ENCODE measurements at places on chromosomes 13 and 19.

GRCh38 chr13:47803131-47803530 is 197.9 kb downstream of the SUCLA2 start:
- no peak for DNase-seq

GRCh38 chr19:6577476-6578125 is 13.3 kb downstream of the CD70 start:
- no peak for DNase-seq

DNA sequence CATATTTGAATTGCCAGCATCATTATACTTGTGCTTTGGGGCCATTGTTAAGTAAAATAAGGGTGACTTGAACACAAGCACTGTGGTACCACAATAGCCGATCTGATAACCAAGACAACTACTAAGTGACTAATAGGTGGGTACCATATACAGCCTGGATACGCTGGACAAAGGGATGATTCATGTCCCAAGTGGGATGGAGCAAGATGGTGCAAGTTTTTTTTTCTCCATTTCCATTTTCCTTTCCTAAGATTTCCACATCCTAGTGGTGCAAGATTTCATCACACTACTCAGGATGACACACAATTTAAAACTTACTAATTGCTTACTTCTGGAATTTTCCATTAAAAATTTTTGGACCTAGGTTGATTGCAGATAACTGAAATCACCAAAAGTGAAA is 15.1 kb downstream of the BRCA2 start:
- no peak for DNase-seq

GRCh38 chr13:92734545-92734944 is 492.1 kb upstream of the GPC6 start:
- no peak for DNase-seq

DNA sequence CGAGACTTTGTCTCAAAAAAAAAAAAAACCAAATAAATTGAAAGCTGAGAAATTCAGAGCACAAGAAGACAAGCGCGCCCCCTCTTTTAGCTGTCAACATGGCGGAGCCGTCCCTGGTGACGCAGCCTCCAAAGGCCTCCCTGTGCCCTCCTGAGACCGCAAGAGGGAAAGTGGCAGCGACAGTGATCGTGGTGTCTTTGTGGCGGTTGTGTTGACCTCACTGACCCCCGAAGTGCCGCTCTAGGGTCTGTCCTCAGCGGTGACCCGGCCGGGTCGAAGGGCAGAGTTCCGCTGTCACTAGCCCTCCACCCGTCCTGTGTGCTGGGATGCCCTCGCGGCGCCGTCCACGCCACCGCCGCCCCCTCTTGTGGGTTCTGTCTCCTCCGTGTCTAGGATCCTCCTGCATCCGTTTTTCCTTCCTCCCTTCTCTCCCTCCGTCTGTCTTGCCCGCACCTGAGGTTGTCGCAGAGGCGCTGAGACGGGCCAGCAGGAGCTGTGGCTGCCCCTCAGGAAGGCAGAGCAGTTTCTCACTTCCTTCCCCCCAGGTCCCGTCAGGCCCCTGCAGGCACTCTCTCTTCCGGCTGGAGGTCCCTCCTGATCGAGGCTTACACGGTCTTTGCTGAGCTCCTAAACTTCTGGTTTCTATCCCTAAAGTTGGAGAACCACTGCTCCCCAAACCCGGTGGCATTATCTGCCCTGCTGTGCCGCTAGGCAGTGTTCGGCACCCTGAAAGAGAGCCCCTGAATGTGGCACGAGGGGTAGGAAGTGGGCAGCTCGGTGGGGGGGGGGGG is 7.2 kb downstream of the UHRF1 start:
- DNase-seq = no peak

DNA sequence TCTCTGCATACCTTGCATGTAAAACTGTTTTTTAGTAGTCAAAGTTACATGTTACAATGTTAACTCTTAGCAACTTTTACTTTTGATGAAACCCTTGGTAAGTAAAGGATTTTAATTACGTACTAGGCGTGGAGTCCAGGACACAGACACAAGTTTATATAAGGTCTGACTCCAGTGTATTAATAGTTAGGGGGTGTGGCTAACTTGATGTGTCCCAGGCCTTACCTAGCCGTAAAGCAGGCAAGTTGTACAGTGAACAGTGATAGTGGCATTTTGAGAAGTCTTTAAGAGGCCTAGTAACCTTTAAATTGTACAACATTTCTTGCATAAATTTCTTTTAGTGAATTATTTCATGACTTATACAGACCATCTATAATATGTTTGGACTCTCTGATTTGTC is 5.9 kb downstream of the ZNF714 start:
- DNase-seq = no peak

GRCh38 chr13:65292488-65292901 is 1937.6 kb downstream of the PCDH9 start:
- DNase-seq = no peak

DNA sequence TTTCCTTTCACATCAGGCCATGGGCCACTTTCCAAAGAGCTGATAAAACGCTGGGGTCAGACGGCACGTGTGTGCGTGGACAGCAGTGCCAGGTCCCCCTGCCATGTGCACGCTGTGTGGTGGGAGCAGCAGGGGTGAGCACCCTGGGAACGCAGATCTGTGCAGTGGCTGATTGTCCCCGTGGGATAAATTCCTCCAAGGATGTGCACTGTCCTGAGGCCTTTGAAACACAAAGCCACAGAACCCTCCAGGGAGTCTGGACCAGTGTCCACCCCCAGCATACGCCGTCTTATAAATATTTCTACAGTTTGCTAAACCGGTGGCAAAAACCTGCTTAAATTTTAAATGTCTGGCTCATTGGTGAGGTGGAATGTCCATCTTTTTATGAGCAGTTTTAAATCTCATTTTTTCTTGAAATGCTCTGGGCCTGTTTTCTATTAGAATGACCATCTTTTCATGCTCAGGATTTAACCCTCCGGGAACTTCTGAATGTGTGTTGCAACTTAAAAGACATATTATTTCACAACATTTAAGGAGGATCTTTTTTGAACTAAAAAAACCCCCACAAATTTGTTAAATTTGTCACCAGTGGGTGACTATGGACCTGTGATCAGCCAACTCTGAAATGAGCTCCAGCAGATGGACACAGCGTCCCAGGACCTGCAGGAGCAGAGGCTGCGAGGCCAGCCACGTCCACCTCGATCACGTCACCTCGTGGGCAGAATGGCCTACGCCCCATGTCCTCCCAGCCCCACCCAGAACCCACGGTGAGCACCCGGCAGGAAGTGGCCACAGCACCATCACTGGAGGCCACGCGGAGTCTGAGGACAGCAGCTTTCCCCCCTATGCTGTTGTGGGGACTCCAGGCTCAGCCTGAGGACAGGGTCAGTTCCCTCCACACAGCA is 68.6 kb downstream of the RASA3 start:
- no peak for DNase-seq

DNA sequence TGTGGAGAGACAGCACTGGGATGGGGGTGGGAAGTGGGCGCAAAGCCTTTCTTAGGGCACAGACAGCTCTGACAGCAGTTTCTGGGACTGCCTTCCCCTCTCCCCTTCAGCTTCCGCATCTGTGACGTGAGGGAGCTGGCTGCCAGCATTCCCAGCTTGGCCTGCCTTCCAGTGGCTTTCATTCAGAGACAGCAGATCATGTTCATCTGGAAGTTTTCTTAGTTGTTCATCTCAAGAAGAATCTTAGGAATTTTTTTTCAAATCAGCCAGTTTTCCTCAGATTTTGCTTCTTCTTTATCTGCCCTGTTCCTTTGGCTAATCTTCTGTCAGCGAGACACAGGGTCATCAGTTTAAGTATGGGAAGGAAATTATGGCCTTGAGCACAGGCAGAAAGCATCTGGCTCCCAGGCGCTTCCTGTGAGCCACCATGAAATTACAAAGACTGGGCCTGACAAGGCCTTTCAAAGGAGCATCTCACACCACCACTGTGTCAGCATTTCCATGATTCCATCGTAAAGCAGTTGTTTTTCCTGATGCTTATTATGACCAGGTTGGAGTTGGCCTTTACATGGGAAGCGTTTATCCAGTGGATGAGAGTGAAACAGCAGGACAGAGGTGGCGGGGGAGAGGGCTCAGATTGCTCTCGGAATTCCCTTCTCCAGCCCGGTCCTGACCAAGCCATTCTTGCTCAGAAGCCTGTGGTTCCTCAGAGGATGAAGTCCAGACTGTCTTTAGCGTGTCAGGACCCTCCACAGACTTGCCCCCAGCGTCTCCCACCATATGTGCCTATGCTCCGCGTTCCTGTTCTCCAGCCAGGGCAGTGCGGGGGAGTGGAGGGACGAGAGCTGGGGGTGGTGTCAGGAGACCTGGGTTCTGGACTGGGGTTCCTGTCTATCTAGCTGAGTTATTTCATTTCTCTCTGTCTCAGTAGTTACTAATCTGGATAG is 43.6 kb downstream of the ARHGAP35 start:
- DNase-seq = no peak

DNA sequence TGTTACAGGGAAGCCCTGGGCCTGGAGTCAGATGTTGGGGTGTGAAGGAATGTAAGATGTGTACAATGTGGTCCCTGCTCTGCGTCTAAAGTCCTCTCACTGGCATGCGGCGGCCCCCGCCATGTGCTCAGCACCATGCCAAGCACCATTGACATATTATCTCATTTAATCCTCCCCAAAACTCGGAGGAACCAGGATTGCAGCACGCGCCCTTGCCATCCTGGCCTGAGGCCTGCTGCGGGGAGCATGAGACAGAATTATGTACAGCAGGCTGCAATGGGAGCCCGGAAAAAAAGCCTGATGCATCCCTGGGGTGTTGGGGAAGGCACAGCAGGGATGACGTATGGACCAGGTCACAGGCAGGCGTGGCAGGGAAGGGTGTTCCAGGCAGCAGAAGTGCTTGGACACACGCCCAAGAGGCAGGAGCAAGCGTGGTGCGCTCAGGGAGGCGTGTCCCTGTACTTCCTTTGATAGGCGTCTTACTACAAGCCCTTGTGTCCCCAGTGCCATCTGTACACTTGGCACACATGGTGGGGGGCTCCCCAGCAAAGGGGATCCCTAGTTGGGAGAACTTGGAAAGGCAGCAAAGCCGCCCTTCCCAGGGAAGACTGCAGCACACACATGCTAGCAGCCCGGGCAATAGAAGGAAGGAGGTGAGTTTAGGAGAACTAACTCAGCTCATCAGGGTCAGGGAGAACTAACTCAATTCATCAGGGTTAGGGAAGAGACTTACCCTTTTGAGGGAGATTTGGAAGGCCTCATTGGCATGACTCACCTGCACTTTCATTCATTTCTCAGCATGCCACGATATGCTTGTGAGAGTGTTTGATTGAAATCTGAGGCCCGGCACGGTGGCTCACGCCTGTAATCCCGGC is 3.4 kb downstream of the EVI5L start:
- no peak for DNase-seq

DNA sequence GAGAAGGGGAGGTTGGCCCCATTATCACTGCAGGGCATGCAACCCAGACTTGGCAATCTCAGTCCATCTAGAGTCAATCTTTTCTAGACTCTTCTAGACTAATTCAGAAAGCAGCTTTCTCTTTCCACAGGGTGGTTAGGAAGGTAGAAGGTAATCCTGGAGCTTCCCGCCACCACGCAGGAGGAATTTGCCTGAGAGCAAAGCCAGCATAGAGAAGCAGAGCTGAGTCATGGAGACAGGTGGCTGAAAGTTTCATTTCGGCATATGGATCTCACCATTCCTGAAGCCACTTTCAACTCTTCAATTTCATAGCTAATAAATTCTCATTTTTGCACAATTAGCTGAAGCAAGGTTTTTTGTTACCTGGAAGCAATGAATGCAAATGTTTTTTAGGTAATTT is 29.0 kb upstream of the FFAR2 start:
- DNase-seq = no peak

GRCh38 chr13:110307767-110308655 is 927 bp downstream of the COL4A2 start:
- no peak for DNase-seq

DNA sequence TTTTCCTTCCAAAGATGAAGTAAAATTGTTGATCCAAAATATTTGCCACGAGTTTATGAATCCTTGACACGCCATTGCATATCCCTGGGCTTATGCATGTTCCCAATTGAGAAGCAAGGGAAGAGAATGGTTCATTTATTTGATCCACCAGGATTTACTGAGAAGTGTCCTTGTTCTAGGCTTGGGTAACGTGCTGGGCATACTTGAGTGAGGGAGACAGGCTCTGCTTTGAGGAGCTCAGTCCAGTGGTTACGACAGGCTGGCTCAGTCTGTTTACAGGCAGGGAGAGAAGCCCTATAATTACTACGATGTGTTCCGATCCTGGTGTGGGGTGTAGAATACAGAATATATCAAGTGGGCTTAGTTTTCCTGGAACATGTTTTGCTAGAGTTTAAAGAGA is 6.3 kb upstream of the PNMA8C start:
- no peak for DNase-seq

- no peak for DNase-seq
Measured at GRCh38 chr13:34914416-34914815, 27.7 kb upstream of the NBEA start.

- DNase-seq = no peak
Measured at GRCh38 chr13:90416938-90417337, 930.5 kb upstream of the MIR17HG start.

GRCh38 chr13:33678906-33679657 is 138.9 kb upstream of the RFC3 start:
- DNase-seq = peak; percentile 38

GRCh38 chr13:98707281-98707999 is 45.0 kb downstream of the SLC15A1 start:
- no peak for DNase-seq

DNA sequence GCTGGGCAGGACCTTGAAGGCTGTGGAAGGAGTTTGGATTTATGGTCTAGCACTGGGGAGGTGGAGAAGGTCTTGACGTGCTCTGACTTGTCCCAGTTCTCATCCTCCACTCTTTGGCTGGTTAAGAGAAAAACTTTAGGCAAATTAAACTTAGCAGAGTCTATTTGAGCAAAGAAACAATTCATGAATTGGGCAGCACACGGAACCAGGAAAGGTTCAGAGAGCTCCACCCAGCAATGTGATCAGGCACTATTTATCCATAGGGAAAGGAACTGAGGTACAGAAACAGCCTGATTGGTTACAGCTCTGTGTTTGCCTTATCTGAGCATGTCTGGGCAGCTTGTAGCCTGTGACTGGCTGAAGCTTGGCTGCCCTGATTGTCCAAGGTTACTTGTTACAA is 45.4 kb upstream of the CYP2B6 start:
- DNase-seq = no peak

DNA sequence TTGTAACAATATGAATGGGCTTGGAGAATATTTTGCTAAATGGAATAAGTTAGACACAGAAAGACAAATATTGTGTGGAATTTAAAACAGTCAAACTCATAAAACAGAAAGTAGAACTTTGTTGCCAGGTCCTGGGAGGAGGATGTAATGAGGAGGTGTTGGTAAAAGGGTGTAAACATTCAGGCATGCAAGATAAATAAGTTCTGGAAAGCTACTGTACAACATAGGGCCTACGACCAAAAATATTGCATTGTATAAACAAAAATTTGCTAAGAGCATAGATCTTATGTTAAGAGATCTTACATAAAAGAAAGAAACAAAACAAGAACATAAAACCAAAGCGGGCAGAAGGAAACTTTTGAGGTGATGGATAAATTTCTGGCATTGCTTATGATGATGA is 1907.8 kb upstream of the PCDH20 start:
- no peak for DNase-seq

Data from stimulated activated CD8-positive, alpha-beta memory T cell treated with anti-CD3 and anti-CD28 coated beads, Interleukin-4, amount 100 ng/mL, for 4 hours (primary cell).